ENCODE measurements at places on chromosomes 12 and 14.

GRCh38 chr12:66589095-66589494, 89.8 kb downstream of the GRIP1 start:
- DNase-seq = no peak

- no peak for DNase-seq
Observed at GRCh38 chr12:108806346-108806745, 51.0 kb downstream of the SSH1 start.

DNA sequence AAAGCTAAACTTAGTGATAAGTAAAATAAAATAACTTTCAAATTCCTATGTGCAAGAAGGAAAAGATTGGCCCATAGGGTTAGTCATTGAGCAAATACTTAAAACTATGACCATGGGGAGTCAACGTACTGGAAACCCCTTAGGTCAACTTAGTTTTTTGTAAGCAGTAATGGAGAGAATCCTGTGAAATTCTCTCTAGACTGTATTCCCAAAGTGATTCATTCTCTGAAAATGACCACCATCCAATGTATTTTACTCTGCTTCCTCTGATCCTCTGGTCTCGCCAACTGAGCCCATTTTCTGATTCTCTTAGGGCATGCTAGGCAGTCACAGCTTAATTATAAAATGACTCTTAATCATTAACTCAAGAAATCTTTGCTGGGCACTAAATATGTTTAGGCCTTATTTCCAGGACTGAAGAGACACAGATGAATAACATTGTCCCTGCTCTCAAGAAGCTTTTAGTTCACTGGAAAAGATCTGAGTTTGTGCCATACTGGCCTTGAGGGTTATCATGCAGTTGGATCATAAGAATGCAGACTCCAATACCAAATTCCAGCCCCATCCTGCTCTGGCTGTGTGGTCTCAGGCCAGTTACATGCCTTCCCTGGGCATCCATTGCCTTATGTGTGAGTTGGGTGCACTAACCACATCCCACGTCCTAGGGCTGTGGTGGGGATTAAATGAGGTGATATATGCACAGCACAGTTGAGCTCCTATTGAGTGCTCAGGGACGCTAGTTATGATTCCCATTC, 732.4 kb downstream of the AACS start:
- no peak for DNase-seq

GRCh38 chr14:93978735-93979134, 2.4 kb upstream of the ASB2 start:
- no peak for DNase-seq

- no peak for DNase-seq
Observed at GRCh38 chr14:104363891-104364760, 215.4 kb upstream of the C14orf180 start.

DNA sequence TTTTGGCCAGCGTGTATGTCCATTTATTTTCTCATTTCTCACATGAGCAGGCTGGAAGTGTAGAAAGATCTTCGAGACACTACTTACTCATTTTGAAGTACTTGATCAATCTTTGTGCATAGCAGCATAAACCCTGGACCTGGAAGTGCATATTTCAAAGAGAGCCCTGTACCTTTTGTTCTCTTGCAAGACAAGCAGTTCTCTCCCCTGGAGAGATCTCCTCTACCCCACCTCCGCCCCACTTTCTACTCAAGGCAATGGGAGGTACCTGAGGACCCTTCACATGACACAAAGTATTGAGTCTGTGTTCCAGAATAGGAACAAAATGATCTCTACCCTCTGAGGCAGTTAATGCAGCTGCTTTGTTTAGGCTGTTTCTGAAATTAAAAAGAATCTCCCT, 27.4 kb upstream of the RASSF3 start:
- no peak for DNase-seq

DNA sequence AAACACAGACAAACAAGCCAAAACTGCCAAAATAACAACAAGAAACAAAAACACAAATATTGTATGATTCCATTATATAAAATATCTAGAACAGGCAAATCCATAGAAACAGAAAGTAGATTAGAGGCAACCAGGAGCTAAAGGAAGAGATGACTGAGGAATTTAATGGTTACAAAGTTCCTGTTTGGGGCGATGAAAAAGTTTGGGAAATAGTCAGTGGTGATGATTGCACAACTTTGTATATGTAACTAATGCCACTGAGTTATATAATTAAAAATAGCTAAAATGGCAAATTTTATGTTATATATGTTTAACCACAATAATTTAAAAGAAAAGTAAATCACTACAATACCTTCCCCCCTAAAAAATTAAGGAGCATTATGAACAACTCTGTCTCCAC, 24.5 kb downstream of the GNPTAB start:
- no peak for DNase-seq

All from Daoy (cell line).